AG04450 (cell line): ENCODE measurements at places on chromosomes 12 and 14.
A peak's percentile ranks its signal among the peaks of the same experiment; 100 is the strongest.

DNA sequence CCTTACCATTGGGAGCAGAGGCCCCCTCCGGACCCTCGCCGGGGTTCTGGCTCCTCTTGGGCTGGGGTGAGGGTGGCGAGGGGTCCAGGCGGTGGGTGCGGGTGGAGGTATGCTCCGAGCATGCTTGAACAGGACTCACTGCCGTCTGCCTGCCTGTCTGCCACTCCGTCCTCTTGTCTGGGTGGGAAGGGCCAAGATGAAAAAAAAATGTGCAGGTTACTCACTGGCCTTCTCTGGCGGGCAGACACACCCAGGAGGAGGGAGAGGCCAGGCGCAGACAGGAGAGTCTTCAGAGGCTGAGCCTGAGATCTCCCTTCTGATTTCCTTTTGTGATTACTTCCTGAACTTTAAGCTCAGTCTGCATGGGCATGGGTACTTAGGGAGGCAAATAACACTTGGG, 76.1 kb downstream of the STON2 start:
- no peak for DNase-seq

DNA sequence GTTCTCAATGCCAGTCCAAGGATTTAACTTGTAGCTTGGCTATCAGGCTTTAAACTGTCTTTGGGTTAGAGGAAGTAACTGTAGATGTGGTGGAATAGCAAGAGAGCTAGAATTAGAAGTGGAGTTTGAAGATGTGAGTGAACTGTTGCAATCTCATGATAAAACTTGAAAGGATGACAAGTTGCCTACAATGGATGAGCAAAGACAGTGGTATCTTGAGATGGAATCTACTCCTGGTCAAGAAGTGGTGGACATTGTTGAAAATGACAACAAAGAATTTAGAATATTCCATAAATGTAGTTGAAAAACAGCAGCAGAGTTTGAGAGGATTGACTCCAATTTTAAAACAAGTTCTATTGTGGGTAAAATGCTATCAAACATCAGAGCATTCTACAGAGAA, 199.0 kb downstream of the DUSP6 start:
- DNase-seq: no peak

DNA sequence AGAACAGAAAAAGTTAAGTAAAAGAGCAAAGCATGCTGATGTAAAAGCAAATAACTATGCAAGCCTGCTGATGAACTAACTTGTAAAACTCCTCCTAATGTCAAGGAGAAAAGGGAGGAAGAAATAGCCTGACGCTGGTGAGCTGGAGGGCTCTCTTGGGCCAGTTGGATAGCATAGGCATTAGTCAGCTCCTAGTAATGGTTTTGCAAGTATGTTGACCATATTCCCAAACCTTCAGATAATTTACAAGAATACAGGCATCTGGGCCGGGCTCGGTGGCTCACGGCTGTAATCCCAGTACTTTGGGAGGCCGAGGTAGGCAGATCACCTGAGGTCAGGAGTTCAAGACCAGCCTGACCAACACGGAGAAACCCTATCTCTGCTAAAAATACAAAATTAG, 871.4 kb downstream of the C12orf50 start:
- DNase-seq: peak; percentile 86

GRCh38 chr12:113003636-113004035, 25.3 kb downstream of the OAS2 start:
- DNase-seq: no peak

GRCh38 chr12:20024194-20024593, 344.1 kb upstream of the PDE3A start:
- no peak for DNase-seq

- no peak for DNase-seq
These were observed 65.8 kb downstream of the RESF1 start for GRCh38 chr12:32024884-32025592.

- DNase-seq: no peak
These were observed 6.0 kb downstream of the STYX start for GRCh38 chr14:52735921-52736489.

DNA sequence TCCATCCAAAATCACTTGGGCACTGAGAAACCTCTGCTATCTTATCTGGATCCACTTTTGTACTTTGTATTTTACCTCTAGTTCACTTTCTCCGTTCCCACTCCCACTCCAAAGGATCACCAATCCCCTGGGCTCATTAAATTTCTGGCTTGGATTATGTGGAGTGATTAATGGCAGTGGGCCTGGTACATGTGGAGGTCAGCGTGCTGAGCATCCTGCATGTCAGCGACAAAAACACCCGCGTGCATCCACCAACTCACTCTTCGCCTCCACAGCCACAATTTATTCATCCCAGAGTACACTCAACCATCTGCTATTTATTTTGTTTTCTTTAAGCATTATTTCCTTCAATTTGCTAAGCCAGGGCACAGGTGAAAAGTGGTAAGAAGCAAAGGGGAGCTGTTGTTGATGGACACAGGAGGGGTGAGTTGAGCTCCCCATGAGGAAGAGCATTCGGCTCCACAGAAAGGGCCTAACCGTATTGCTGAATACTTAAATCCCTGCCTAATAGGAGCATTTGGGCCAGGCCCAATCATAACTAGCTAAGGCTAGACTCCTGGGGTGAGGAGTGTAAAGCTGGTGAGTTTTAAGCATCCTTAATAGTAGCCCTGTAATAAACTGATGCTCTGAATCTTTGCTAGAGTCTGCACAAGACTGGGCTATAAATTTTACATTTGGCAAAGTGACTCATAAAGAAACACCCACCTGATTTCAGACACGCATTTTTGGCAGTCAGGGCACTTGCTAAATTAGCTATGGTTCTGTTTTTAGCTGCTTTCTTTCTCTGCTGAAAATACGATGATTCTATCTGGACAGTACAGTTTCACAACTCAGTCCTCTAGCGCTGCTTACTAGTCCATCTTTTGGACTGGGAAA, 137.8 kb downstream of the SLC25A21 start:
- peak; percentile 3 for DNase-seq

GRCh38 chr12:78171061-78171460, 340.4 kb downstream of the NAV3 start:
- DNase-seq: no peak

DNA sequence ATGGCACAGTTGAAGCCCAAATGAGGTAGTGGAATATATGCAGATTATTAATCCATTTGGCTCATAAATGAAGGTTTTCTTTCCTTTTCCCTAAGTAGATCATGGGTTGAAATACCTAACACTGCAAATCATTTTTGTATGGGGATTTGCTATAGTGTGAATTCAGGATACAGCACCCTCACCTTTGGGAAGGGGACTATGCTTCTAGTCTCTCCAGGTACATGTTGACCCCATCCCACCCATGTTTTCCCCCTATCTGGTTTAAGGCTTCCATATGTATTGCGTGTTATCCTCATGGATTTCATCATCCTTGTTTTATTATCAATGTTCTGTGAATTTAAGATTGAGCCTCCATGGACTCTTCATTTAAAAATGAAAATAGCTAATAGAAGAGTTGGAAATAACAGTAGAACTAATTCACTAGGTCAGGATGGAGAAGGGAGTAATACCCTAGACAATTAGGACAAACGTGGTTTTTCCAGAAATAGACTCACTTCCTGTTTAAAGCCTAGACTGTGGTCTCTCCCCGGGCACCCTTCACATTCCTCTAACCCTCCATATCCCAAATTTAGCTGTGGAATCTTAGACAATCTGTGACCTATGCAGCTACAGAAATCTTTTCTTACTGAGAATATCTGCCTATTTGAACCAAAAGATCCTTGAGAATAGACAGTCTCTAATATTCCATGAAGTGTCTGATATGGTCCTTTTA, 56.5 kb downstream of the DAD1 start:
- no peak for DNase-seq

DNA sequence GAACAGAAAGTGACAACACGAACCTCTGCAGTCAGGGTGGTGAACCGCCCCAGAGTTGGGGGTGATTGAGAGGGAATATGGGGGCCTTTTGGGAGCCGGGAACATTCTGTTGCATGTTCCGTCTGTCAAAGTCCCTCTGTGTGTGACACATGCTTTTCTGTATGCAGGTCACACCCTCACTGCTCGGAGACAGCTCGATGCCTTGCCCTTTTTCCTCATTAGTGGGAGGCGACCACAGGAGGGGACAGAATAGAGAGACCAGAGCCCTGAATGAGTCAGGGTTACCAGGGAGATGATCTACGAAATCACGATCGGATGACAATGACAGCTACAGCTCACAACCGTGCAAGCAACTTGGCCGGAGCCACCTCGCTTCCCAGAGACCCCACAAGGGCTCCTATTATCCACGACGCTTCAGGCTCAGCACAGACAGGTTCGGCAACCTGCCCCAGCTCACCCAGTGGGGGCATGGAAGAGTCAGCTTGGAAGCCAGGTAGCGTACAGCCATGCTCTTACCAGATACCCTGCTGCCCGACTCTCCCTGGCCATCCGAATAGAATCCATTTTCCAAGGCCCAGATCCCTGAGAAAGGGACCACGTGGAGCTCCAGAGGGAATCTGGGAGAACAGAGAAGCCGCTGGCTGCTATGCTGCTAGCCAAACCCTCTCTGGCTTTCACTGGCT, 38.8 kb downstream of the TESC start:
- DNase-seq: no peak

- DNase-seq: no peak
These were observed 7.5 kb downstream of the NID2 start for GRCh38 chr14:52061390-52061789.

GRCh38 chr12:122228092-122228491, 2.2 kb upstream of the DIABLO start:
- DNase-seq: no peak

DNA sequence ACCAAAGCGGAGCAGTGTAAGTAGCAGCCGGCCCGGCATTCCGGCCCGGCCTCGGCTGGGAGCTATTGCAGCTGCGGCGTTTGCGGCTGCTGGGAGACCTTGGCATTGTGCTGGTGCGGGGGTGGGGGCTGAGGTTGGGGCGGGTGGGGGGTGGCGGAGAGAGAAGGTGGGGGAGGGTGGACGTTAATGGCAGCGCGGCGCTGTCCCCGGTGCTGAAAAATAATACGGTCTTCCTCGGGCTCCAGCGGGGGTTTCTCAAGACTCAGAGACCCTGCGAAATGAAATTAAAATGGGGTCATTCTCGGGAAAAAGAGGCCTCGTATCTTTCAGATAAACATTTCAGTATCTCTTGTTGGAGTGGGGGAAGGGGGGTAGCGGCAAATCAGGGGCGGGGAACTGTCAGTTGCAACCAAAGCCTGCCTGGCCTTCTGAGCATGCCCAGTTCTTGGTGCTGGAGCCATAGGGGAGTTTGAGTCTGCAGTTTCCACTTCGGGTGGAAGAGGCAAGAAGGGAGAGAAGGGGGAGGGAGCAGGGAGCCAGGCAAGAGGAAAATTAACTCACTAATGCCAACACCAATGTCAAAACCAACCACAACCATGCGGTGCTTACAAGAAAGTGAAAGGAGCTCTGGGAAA, 414 bp downstream of the UNC79 start:
- no peak for DNase-seq

DNA sequence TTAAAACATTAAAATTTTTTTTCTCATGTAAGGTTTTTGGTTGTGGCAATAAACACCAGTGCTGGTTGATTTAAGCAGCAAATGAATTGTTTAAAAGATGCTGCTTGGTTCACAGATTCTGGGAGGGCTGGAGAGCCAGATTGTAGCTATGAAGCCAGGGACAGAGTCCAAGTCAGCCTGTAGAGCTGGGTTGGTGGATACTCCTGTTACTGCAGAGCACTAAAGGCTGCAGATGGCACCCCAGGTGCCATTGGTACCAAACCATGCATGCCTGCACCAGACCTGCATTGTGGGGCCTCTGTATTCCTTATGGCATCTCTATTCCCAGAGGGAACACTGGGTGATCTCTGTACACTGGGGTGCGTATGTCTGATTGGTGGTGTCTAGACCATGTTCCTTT, 113.3 kb downstream of the SNAPC1 start:
- no peak for DNase-seq

DNA sequence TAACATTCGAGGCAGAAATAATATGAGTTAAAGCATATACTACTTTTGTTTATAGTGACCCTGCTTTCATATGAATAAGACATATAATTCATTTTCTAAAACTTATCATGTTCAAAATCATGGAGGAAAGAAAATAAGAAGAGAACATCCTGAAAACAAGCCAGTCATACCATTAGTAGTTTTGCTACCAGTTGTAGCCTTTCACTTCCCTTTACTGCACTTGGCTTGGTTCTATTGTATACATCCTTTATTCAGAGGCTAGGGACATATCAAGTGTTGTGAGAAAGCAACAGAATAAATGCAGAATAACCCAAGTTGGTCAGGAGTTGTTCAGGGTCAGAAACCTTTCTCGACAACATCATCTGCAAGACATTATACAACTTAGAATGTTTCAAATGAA, 598.7 kb downstream of the SOX5 start:
- DNase-seq: no peak

- no peak for DNase-seq
These were observed 30.3 kb downstream of the CORO1C start for GRCh38 chr12:108700833-108701541.

- no peak for DNase-seq
These were observed 26.0 kb downstream of the C12orf42 start for GRCh38 chr12:103469719-103470118.

DNA sequence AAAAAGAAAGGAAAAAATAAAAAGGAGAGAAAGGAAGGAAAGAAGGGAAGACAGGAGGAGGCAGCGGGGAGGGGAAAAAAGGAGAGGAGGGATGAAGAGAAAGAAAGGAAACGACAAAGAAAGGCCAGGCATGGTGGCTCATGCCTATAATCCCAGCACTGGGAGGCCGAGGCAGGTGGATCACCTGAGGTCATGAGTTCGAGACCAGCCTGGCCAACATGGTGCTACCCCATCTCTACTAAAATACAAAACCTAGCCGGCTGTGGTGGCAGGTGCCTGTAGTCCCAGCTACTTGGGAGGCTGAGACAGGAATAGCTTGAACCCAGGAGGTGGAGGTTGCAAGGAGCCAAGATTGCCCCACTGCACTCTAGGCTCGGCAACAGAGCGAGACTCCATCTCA, 18.4 kb downstream of the ATXN2 start:
- DNase-seq: no peak

DNA sequence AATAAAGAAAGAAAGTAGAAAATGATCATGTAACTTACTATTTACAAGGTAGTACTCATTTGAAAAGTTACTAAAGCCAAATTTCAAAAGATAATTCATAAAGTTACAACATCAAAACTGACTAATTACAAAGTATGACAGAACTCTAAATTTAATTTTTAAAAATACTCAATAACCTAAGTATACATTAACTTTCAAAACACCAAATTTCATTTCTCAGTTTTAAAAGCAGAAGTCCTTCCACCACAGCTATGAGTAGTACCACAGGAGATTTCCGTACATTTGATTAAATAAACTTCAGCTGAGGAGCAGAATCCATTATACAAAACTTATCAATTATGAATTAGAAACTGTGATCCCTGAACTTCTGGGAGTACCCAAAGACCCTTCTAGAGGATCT, 100.8 kb upstream of the BBS10 start:
- DNase-seq: no peak

DNA sequence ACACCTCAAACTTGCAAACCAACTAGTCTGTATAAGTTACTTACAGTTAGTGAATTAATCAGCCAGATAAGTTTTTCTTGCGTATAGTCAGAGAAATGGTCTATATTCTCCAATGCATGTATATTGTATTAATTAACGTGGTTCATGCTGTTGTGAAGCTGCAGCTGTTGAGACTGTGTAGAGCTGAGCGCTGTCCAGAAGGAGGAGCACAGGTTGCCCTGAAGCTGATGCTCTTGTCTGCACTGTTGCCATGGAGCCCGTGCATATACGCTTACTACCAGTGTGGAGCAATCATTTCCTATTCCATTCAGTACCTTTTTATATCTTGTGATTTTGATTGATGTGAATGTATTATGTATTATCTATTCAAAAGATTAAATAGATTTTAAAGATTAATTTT, 74.3 kb upstream of the ARID2 start:
- DNase-seq: no peak
